ENCODE measurements at places on chromosomes 3 and 15.
A peak's percentile ranks its signal among the peaks of the same experiment; 100 is the strongest.

- no peak for DNase-seq
These were observed 392.3 kb downstream of the FEZF2 start for GRCh38 chr3:61981060-61981459.

DNA sequence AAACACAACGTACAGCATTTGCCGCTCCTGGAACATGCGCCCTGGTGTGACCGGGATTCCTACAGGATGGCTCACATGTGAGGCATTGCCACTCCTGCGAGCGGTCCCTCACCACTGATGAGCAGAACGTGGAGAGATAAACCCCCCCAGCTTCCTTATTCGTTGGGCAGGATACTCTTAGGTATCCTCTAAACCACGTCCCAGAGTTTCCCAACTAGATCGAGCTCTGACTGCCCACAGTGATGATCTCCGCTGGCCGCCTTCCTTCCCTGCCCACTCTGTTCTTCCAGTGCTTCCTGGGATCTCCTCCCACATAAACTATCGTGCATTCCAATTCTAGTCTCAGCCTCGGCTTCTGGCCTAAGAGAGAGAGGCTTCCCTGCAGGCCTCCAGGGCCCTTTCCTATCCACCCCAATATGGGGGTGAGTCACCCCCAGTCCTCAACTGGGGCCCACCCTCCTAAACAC is 91.8 kb downstream of the TOP2B start:
- no peak for DNase-seq

- no peak for DNase-seq
These were observed at the start of gene LAMB2 for GRCh38 chr3:49132437-49133225. LAMB2 (minus strand) TSS chr3:49133050; CDS start chr3:49132867, 183 bp downstream.

GRCh38 chr3:20052851-20053250 is 12.6 kb downstream of the KAT2B start:
- DNase-seq, result no peak

DNA sequence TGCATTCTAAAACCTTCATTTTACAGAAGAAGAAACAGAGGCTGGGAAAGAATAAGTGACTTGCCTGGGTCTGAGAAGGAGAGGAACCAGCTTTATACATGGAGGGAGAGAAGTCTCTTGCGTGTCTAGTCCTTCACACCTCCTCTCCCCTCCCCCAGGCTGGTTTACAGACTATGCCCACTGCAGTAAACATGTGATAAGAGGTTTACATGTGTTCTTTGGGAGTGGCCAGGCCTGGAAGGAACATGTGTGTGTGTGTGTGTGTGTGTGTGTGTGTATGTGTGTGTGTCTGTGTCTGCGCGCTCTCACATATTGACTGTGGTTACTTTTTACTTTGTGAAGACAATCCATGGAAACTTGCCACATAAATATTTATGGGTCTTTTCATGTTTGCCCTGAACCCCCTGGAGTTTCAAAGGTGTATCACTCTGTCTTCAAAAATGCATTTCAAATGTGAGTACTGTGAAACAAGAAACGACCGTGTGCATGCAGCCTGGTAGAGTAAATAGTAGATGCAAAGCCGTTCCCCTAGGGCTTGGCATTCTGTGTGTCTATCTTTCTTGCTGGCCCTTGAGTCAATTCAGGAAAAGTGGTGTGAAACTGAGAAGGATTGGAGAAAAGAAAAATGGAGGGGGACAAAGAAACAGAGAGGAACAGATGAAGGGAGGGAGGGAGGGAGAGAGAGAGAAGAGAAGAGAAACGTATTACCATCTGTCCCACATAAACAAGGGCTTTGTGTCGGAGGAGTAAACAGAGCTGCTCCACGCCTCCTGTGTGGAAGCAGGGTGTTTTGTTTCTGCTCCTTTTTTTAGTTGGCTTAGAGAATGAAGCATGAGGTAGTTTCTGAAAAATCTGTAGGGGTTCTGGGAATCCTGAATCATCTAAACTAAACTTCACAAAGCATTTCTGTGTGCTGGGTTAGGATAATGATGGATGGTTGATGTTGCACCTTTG is 51.7 kb downstream of the CLDN11 start:
- DNase-seq, result no peak

GRCh38 chr3:63344661-63345060 is 66.6 kb downstream of the SYNPR start:
- DNase-seq, result no peak

DNA sequence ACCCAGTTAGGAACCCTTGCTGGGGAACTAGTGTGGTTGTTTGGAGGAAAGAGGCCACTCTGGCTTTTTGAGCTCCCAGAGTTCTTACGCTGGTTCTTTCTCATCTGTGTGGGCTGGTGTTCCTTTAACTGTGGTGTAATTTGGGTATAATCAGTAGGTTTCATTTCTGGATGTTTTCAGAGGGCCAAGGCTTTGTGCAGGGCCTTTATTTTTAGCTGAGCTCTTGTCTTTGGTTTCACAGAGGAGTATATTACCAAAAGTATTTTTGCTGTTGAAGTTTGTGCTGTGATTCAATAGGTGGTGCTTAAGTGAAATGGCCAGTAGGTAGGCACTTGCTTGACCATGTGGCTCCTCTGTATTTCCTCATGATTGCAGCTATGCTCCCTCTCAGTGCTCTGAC is 357.9 kb downstream of the KCNH8 start:
- no peak for DNase-seq

GRCh38 chr15:95132774-95133173 is 901.4 kb downstream of the MCTP2 start:
- DNase-seq, result no peak

GRCh38 chr3:23991683-23992628 is 46.9 kb downstream of the NR1D2 start:
- no peak for DNase-seq

DNA sequence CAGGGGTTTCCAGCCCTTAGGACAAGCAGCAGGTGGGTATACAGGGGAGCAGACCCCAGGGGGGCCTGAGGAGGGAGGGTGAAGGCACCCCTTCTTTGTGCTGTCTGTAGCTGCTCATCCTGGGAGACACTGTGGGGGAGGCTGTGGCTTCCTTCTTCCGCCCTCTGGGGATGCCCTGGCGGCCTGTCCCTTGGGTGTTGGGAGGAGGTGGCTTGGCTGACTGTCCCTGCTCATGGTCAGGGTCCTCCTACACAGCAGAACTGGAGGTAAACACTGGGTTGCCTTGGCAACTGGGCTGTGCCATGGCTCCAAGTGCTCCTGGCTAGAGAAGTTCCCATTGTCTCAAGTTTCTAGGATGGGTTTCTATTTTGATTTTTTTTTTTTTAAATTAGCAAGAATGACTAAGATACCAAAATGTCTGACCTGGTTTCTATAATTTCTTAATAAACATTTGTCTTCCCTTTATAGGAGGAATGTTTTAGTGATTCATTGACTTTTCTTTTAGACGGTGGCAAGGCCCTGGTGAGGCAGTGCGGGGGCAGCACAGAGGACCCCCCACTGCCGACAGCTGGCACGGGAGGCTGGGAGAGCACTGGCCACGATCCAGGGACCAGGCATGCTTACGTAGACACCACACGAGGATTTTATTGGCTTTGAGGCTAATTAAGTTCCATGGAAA is 12.4 kb downstream of the KLF13 start:
- no peak for DNase-seq

DNA sequence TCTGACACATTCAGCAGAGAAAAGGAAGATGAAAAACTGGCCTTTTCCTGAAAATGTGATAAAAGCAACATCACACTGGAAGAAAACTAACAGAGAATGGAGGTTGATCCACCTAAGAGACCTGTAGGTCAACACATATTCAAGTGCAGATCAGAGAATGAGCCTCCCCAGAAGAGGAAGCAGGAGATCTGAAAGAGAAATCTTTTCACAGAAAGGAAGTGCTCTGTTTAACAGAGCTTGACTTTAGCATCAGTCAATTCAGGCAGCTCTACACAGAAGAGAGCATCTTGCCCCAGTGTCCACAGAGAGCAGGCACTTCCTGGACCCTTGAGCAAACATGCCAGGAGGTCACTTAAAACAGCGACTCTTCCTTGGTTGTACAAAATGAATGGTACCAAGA is 655.4 kb upstream of the GBE1 start:
- DNase-seq, result no peak

- peak; percentile 67 for DNase-seq
These were observed 29.2 kb downstream of the AP3B2 start for GRCh38 chr15:82680200-82681102.

- DNase-seq, result no peak
These were observed 6.0 kb upstream of the SLC6A1 start for GRCh38 chr3:10986592-10986991.

DNA sequence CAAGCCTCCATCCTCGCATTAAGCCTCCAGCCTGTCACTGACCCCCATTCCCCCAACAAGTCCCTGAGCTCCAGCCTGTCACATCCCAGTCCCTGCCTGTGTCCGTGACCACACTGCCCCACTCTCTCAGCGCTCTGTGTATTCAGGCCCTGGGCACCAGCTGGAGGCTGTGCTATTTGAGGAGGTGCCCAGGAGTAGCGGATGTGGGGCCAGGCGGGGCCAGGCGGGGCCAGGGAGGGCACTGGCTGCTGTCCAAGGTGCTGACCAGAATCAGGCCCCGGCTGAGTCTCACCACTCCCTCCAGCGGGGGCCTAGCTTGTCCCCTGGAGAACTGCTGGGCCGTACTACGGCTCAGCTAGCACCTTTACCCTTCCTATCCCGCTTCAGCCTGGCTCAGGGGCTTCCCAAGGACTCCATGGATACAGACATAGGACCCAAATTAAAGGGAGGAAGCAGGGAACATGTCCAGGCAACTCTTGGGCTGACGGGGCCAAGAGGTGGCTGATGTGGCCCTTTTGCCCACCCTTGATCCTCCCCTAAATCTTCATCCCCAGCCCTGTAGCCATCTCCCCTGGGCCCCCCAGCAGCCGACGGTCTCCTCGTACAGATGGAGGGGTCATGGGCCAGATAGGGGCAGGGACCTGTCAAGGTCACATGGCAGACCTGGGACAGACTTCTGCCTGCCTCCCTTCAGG is 1.1 kb downstream of the HHATL start:
- peak; percentile 47 for DNase-seq

GRCh38 chr3:186976837-186977750 is 46.8 kb downstream of the ST6GAL1 start:
- DNase-seq, result no peak

GRCh38 chr3:147572970-147573340 is 163.8 kb downstream of the ZIC1 start:
- no peak for DNase-seq

- no peak for DNase-seq
These were observed 75.2 kb upstream of the ADAMTSL3 start for GRCh38 chr15:83578691-83579090.

DNA sequence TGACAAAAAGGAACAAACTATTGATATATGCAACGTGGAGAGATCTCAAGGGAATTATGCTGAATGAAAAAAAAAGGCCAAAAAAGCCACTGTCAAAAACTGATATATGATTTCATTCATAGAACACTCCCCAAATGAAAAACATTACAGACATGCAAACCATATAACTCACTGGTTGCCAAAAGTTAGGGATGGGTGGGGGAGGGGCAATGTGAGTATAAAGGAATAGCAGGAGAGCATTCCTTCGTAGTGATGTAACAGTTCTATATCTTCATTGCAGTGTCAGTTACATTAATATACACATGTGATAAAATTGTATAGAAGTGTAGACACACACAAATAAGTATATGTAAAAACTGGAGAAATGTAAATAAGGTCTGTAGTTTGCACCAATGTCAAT is 12.2 kb downstream of the GBE1 start:
- DNase-seq, result no peak

- DNase-seq, result no peak
These were observed 95.0 kb downstream of the ANP32A start for GRCh38 chr15:68725736-68726135.

DNA sequence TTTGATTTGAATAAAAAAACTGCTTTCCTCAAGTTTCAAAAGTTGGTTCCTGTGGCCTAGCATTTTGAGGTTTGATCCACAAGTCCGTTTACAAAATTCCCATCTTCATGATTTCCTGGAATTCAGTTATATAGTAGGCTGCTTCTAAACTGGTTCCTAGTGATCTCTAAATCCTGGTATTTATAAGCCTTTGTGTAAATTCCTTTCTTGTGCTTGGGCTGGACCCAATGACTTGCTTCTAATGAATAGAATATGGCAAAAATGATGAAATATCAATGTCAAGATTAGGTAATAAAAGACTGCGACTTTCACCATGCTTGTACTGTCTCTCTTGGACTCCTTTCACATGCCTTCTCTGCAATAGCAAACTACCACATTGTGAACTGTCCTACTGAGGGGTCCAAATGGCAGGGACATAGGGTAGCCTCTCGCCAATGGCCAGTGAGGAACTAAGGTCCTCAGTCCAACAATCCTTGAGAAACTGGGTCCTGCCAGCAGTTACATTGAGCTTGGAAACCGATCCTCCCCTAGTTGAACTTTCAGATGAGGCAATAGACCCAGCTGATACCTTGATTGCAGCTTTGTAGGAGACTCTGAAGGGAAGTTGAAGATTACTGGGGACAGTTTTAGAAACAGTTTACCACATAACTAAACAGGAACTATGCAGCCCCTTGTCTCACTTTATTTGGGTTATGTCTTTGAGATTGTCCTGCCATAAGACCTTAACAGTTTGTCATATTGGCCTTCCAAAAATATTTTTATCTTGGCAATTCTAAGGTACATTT is 303.9 kb upstream of the TBC1D5 start:
- DNase-seq, result no peak

GRCh38 chr3:45579251-45579650 is 15.3 kb upstream of the LIMD1 start:
- DNase-seq, result no peak

GRCh38 chr3:55688154-55688553 is 201.0 kb upstream of the WNT5A start:
- no peak for DNase-seq

GRCh38 chr3:46399557-46399956 is 7.3 kb downstream of the CCR5AS start:
- no peak for DNase-seq

GRCh38 chr3:119659606-119660291 is 640 bp downstream of the POPDC2 start:
- no peak for DNase-seq

- no peak for DNase-seq
These were observed 20.9 kb downstream of the SLC6A6 start for GRCh38 chr3:14423197-14423743.

DNA sequence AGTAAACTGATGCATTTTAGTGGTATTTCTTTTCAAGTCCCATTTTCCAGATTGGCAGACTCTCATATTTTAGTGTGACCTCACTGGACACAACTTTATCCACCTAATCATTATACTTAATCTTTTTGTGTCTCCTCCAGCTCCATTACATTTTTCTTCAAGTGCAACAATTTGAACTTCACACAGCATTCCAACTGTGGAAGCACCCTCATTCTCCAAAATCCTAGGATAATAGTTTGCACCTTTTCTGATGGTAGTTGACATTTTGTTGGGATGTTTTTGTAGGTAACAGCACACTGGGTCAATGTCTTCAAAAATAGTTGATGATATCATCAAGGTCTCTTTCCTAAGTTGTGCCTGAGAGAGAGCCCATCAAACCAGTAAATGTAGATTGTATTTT is 123.1 kb downstream of the RYR3 start:
- no peak for DNase-seq

All from activated T-cell treated with anti-CD3 and anti-CD28 coated beads for 1 hour (primary cell).